ENCODE measurements at places on chromosomes 12 and 14.

- no peak for DNase-seq
Measured at GRCh38 chr12:93039062-93039461, 110.0 kb upstream of the EEA1 start.

GRCh38 chr12:49109641-49110463 lies 795 bp downstream of the LMBR1L start:
- peak; percentile 74 for DNase-seq

- no peak for DNase-seq
Measured at GRCh38 chr12:49961993-49962764, 507 bp downstream of the AQP5 start.

DNA sequence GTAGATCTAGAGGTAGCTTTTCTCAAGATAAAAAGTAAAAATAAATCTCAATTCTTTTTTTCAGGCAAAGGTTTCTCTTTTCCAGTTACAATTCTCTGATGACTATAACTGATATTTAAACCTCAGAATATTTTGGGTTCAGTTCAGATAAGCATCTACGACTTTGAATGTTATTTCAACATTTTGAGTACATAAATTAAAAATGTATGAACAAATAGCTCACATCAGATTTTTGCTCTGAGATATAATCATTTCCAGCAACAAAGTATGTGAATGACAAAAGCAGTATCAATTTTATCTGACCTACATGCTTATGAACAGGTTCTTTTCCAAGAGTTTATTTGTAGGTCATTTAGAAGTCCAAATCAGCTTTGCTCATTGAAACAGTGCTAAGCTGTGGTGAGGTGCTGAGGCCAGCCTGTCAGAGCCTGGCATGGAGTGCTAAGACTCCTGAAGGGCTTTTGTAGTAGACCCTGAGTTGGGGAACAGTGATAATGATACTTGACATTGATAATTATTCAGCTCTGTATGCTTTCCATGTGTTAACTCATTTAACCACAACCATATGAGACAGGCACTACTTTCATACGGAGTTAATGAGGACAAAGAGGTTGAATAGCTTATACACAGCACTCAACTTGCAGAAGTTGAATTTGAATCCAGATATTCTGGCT lies 205.0 kb upstream of the DCN start:
- DNase-seq = no peak

- no peak for DNase-seq
Measured at GRCh38 chr12:49959685-49960473, 1.8 kb upstream of the AQP5 start.

DNA sequence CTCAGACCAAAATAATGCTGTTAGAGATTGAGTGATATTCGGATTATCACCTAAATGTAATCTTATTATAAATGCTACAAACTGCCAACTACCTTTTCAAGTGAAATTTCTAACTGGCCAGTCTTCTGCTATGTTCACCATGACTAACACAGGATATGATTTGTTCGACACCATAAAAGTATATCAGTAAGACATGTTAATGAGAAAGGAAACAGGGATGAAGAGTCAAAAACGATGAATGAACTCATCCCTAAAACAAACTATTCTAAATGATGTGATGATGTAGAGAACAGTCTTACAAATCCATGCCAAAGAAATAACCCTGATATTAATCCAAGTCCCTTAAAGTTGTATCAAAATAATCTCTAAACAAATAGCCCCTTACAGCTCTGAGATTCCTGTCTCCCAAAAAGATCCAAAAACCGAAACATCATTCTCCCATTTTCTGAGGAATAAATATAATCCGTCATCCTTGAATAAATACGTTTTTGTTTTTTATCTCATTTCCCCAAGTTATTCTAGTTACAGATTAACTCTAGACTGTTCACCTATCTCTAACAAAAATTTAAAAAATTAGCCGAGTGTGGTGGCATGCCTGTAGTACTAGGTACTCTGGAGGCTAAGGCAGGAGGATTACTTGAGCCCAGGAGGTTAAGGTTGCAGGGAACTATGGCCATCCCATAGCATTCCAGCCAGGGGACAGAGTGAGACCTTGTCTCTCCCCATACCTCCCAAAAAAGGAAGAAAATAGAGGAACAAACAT lies 9.1 kb downstream of the SCAF11 start:
- DNase-seq = no peak

- DNase-seq = no peak
Measured at GRCh38 chr12:52392465-52393007, 7.1 kb upstream of the KRT84 start.

DNA sequence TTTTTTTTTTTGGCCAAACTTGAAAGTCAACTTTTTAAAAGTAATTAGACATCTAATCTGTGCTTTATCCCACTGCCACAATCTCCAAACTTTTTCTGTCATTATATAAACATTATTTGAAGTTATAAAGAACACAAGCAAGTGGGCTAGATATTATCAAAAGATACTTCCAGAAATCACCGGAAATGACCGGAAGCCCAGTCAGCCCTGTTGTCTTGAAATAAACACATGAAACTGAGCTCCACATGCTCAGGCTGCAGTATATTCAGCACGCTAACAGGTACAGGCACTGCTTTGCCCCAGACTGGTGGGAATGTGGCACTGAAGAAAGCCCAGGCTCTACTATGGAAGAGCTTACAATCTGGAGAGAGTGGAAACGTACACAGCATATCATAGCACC lies 158.9 kb upstream of the PLEKHG7 start:
- no peak for DNase-seq

DNA sequence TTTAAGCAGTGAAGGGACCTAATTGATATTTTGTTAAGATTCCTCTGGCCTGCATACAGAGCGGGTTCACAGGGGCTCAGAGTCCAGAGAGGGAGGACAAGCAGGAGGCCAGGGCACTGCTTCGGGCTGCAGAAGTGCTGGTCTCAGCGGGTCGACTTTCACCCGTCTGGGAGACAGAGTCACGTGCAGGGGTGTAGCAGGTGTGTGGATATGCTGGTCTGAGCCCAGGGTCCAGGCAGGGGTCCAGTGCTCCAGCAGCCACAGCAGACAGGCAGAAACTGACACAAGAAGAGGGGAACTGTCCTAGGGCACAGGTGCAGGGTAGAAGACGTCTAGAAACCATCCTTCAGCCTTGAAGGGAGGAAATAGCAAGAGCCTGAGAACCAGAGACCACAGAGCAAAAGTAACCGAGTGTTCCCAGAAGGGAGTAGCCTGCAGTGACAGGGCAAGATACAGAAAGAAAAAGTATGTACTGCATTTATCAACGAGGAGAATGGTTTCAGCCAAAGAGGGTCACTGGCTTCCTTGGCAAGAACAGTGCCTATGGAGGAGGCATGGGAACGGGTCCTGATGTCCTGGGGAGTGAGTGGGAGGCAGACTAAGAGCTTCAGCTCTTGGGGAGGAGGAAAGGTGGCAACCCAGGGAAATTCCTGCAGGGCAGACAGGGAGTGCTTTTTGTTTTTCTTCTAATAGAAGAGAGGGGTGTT lies 28.7 kb downstream of the FBXO21 start:
- DNase-seq = no peak

GRCh38 chr12:109982210-109982609 lies 14.0 kb downstream of the GIT2 start:
- no peak for DNase-seq

GRCh38 chr12:108462686-108463085 lies 52.4 kb upstream of the FICD start:
- DNase-seq = no peak
